AG04450 (cell line): ENCODE measurements at places on chromosomes 13 and 19.

- DNase-seq, result no peak
Measured at GRCh38 chr13:32390048-32390447, 37.9 kb downstream of the N4BP2L1 start.

GRCh38 chr13:113996081-113996911 is 22.4 kb upstream of the C13orf46 start:
- DNase-seq, result no peak

GRCh38 chr19:8335343-8336071 is 7.6 kb downstream of the KANK3 start:
- DNase-seq, result no peak

DNA sequence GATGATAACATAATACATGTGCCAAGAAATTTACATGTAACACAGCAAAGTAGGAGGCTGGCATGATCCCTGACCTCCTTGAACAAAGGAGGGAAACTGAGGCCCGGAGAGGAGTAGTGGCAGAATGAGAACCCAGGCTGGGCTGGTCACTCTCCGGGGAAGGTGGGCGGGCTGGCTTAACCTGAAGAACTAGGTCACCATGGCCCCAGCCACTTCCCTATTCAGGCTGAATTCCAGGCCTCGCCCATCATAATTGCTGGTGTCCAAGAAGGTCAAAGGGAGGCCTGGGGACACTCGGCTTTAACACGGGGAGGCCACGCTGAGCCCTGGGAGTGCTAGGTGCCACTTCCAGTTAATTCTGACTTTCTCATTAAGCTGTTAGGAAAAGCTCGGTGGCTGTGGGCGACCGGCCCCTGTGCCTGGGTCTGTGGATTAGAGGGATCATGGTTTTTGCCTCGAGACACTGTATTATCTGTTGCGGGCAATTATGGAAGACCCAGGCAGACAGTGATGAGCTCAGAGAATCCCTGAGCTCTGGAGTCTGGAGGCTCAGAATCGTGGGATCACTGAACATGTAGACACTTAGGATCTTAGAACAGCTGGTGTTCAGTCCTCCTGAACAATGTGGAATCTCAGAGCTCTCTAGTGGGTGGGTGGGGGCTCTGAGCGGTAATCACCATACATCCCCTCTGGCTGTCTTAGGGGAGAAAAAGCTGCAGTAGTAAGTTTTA is 5.0 kb upstream of the TINCR start:
- DNase-seq, result no peak

- no peak for DNase-seq
Measured at GRCh38 chr13:86922936-86923335, 748.2 kb upstream of the SLITRK5 start.

GRCh38 chr19:5204212-5204611 is 136.4 kb downstream of the PTPRS start:
- no peak for DNase-seq

DNA sequence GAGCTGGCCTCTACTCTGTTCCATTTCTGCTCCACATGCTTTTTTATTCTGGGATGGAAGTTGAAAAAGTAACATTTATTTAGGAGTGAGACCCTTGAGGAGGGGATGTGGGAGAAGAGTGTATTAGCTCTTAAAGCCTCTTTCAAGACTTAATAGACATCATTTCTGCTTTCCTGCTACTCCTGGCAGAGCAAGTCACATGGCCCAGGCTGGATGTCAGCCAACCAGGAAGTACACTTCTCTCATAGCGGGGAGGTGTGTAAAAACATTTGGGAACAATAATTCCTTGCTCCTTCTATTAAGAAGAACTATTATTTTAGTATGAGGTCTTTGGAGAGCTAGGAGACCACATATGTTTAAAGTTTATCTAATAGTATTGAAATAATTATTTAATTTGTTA is 40.6 kb upstream of the FAM216B start:
- DNase-seq, result no peak

GRCh38 chr13:67137044-67137735 is 92.9 kb downstream of the PCDH9 start:
- DNase-seq, result no peak

DNA sequence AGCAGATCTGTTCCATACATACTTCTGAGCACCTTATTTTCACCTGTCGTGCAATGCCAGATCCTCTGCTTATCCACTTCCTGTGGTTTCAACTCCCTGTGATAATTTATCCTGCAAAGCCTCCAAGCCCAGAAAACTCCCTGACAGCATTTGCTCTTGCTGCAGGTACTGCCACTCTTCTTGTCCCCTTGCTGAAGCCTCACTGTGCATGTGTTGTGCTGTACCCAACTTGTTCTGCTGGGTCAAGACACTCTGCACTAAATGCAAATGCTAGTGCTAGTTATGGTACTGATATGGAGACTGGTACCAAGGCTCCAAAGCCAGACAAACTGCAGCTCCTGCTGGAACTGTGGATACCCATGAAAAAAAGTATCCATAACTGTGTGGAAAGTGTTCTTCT is 315.4 kb upstream of the MIR17HG start:
- no peak for DNase-seq

DNA sequence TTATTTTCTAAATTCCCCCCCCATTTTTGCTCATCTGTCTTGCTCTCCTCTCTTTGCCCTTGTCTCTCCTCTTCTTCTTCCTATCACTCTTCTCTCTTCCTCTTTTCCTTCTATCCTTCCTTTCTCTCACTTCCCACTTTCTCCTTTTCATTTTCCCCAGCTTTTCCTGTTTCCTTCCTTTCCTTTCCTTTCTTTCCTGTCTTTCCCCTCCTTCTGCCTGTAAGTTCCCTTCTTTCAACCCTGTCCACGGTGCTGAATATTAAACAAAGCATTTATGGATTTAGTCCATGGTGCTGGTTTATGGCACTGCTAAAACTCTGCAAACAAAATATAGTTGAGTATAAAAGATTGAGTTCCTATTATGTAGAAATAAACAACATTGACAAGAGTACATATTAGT is 27.6 kb downstream of the SCEL start:
- DNase-seq, result no peak

- no peak for DNase-seq
Measured at GRCh38 chr19:44948763-44949374, 3.0 kb downstream of the APOC2 start.
